Stimulated activated CD4-positive, alpha-beta T cell treated with anti-CD3 and anti-CD28 coated beads, Interleukin-1b, Interleukin-23, amount 100 ng/mL, for 1 hour (primary cell): ENCODE measurements at places on chromosomes 2 and 18.

- DNase-seq: no peak
Measured at GRCh38 chr2:232126301-232127099, 165.0 kb downstream of the DIS3L2 start.

DNA sequence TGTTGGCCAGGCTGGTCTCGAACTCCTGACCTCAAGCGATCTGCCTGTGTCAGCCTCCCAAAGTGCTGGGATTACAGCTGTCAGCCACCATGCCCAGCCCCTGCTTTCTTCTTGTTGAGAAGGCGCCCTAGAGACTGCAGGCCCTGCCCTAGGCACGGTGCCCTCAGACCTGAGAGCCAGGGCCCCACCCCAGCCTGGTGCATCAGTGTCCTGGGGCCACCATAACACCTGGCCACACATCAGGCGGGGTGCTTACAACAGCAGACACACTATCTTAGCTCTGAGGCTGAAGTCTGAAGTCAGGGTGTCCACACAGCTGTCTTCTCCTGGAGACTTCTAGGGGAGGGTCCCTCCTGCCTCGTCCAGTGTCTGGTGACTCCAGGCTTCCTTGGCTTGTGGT is 120.6 kb downstream of the NDUFA10 start:
- no peak for DNase-seq

GRCh38 chr18:61569176-61569892 is 236.1 kb downstream of the CDH20 start:
- no peak for DNase-seq

- no peak for DNase-seq
Measured at GRCh38 chr2:85754313-85755095, 713 bp downstream of the ATOH8 start.

GRCh38 chr18:79394534-79395307 is 1.0 kb upstream of the NFATC1 start:
- peak; percentile 52 for DNase-seq

- DNase-seq: no peak
Measured at GRCh38 chr18:10403708-10404107, 50.7 kb upstream of the APCDD1 start.

DNA sequence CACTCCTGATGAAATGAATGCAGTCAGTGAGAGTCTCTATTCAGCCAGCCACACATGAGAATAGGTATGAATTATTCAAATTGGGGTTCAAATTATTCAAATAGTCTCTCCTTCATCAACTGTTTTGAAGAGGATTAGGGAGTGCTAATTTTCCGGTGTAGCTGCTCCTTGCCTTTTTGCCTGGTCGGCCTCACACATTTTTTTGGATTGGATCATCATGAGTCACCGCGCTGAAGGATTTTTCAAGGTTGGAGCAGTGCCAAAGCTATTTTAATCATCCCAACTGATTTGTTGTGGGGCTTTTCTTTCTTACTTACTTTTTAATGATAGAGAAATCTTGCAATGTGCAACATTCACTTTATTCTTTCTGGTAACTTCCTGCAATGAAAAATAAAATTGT is 2.4 kb upstream of the DTNA start:
- DNase-seq: no peak

GRCh38 chr2:217106650-217107014 is 246.8 kb upstream of the TNP1 start:
- DNase-seq: no peak

GRCh38 chr2:119753041-119753929 is 6.4 kb upstream of the PTPN4 start:
- DNase-seq: peak; percentile 4

GRCh38 chr2:144983107-144983506 is 463.2 kb upstream of the ZEB2 start:
- DNase-seq: no peak

DNA sequence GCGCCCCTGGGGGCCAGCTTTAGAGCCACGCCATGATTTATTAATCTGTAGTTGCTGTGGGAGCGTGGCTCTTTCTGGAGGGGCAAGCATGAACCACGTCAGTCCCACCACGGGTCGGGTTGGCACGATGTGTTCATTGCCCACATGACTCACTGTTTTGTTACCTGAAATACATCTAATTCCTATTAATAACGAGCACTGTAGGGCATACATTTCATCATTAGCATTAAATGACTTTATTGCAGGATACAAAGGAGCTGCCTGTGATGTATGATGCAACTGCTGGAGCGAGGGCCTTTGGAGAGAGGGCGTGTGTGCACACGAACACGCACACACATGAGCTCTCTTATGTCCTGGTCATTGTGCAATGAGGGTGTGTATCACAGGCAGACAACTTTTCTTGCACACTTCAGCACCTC is 127.0 kb downstream of the INHBB start:
- DNase-seq: no peak

DNA sequence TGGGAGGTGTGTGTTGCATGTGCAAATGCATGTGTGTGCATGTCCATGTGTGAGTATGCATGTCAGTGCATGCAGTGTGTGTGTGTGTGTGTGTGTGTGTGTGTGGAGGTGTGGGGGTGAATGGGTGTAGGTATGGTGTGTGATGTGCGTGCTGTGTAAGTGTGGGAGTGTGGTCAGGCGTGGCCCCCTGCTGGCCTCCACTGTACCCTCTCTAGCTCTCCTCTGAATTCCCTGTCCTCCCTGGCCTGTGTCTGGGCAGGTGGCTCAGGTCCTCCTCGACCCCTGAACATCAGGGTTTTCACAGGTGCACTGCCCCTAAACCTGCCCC is 230.2 kb downstream of the CELF4 start:
- no peak for DNase-seq

DNA sequence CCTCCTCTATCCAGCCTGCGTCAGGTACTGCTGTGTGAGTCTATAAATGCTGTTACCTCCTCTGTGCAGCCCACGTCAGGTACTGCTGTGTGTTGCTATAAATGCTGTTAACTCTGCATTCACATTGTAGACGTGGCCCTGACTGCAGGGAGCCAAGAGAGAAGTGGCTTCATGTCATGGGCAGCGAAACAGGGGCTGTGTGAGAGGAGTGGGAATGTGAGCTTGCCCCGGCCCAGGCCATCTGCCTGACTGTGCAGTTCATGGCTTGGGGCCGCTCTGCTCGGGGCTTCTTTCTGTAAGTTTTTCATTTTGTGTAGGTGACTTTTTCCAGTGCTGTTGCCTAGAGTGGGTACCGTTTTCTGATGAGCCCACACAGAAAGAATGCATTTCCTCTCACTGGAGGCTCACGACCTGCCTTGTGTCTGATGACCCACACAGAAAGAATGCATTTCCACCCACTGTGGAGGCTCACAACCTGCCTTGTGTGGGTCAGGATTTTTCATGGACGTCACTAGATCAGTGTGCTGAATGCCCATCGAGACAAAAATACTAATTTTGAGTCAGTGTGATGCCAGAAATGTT is 104.5 kb downstream of the SNTG2 start:
- no peak for DNase-seq

DNA sequence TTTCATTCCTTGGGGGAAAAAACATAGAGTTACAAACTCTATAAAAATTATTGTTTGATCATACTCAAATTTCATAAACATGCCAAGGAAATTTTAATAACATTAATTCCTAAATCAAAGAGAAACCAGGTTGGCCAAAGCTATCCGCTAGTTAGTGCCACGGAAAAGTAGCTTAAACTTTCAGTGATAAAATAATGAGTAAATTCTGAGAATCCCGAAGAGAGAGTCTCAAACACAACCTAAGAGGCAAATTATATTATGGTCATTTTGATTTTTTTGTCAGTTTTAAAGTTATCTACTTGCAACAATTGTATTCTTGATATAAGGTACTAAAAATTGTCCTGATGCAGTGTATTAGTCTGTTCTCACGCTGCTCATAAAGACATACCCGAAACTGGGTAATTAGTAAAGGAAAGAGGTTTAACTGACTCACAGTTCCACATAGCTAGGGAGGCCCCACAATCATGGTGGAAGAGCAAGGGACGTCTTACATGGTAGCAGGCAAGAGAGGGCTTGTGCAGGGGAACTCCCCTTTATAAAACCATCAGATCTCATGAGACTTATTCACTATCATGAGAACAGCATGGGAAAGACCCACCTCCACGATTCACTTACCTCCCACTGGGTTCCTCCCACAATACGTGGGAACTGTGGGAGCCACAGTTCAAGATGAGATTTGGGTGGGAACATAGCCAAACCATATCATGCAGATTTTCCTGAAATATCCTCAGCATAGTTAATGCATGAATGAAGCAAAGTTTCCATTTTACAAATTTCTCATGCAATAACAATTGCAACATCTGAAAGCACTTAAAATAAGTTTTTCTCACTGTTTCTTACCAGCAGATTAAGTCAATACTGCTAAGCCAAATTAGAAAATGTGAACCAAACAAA is 205.9 kb upstream of the STK17B start:
- no peak for DNase-seq

GRCh38 chr2:19775315-19775714 is 126.5 kb downstream of the TTC32 start:
- DNase-seq: no peak

- DNase-seq: no peak
Measured at GRCh38 chr2:119860924-119861323, 101.2 kb downstream of the PTPN4 start.

GRCh38 chr18:58541146-58541788 is 87.6 kb downstream of the ALPK2 start:
- no peak for DNase-seq

DNA sequence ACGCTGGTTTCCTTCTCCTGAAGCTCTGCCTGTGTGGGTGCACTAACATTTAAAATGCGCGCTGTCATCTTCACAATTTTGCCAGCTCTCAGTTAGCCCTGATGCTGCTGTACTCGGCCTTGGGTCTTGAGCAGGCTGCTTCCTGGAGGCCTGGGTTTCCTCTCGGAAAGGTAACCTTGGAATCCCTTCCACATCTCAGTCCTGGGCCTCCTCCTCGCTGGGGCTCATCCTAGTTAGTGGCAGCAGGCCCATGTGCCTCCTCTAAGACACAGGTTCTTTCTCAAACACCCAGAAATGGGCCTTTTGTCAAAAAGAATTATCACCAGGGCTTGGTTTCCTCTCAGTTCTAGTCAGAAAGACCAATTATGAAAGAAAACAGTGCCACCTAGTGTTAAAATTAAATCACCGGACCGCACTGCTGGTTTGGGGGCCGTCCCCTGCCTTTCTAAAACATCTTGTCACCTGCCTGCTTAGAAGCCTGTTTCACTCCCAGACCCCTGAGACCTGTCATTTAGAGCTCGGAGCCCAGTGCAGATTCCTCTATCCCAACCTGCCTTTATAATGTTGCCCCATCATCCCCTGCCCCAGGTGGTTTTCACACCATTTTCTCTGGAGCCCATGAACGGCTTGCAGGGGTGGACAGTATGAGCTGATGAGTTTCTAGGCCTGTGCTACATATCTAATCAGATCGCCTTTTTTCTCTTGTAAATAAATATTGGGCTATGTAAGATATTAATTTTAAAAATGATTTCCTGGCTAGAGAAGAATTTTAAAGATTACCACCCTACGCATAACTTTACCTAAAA is 42.4 kb downstream of the HK2 start:
- DNase-seq: peak; percentile 22

- DNase-seq: no peak
Measured at GRCh38 chr2:84052913-84053312, 406.2 kb downstream of the SUCLG1 start.

DNA sequence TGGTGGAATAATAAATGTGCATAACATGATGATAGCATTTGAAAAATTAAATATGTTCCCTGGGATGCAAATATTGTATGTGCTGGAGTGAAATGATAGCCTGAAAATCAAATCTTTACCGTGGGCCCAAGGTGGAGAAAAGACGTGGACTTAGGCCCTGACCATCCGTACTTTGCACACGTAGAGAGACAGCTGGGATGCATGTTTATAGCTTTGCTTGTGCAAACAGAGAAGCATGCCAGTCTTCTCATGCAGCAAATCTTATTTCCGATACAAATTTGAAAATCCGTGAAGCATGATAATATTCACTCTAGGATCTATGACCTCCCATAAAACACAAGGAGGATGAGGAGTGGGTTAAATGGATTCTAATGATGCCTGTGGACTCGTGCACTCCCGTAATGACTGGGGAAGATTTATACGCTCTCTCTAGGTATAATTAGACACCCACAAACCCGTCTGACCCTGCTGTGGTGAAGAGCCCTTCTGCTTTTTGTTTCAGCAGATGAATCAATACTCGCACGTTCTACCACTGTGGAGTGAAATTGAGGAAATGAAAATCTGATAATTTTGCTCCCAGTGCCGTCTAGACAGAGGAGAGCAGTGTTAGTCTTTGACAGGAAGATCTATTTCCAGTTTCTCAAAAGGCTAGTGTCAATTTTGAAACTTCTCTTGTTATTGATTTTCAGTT is 810.3 kb upstream of the SALL3 start:
- no peak for DNase-seq

- DNase-seq: no peak
Measured at GRCh38 chr18:76827205-76828200, 5.1 kb downstream of the ZNF236 start.

- DNase-seq: no peak
Measured at GRCh38 chr2:1088192-1088860, 137.7 kb downstream of the SNTG2 start.

DNA sequence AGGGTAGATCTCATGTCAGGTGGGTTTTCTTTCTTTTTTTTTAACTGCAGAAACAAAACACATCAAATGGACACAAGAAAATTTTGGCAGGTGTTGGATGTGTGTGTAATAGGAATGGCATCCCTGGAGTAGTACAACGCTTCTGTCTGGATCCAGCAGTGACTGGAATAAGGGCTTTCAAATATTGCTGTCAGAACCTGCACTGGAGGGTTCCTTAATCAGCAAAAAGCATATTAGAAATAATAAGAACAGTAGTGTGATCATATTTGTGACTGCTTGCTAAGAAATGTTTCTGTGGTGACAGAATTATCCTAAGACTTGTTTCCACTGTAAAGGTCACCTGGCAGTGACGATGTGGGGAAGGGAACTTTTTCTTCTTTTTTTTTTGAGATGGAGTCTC is 30.8 kb downstream of the CREG2 start:
- DNase-seq: no peak

GRCh38 chr2:10371441-10372196 is 68.9 kb downstream of the HPCAL1 start:
- no peak for DNase-seq

- no peak for DNase-seq
Measured at GRCh38 chr2:186883666-186884065, 34.7 kb upstream of the ZSWIM2 start.

DNA sequence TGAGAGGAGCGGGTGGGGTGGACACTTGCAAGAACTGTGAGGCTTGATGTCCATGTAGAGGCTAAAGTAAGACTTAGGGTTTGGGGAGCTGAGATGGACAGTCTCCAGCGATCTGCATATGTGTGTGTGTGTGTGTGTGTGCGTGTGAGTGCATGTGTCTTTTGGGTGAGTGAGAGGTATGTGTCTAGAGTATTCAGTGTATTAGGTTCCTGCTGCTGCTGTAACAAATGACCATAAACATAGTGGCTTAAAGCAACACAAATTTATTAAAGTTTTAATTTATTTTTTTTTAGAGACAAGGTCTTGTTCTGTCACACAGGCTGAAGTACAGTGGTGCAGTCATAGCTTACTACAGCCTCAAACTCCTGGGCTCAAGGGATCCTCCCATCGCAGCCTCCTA is 155.4 kb upstream of the SPRED2 start:
- no peak for DNase-seq

- DNase-seq: no peak
Measured at GRCh38 chr2:180959787-180960186, 20.6 kb upstream of the UBE2E3 start.

GRCh38 chr2:234917211-234917975 is 34.4 kb upstream of the SH3BP4 start:
- no peak for DNase-seq
